ENCODE measurements at places on chromosomes 2 and 18.
A peak's percentile ranks its signal among the peaks of the same experiment; 100 is the strongest.

GRCh38 chr2:232287316-232287715 lies 91.2 kb upstream of the ALPP start:
- no peak for DNase-seq

- DNase-seq: no peak
These were observed 56.2 kb upstream of the SLC16A14 start for GRCh38 chr2:230124757-230125431.

- DNase-seq: no peak
These were observed 25.0 kb downstream of the ZAP70 start for GRCh38 chr2:97738179-97739019.

DNA sequence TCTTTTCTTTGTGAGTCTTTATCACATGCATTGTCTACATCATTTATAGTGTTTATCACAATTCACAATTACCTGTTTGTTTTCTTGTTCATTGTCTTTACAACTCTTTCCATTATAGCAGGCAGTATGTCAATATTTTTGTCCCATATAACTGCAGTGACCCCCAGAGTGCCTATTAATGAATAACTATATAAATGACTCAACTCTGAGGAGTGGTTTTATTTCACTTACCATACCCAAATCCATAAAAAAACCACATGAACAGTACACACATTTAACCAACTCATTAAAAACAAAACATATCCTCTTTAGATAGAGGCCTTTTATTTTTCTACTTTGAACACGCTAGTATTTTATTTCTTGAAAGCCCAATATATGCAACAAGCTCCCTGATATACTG lies 1419.1 kb upstream of the NXPH2 start:
- DNase-seq: no peak

GRCh38 chr18:57446322-57446721 lies 11.1 kb downstream of the ONECUT2 start:
- DNase-seq: no peak

DNA sequence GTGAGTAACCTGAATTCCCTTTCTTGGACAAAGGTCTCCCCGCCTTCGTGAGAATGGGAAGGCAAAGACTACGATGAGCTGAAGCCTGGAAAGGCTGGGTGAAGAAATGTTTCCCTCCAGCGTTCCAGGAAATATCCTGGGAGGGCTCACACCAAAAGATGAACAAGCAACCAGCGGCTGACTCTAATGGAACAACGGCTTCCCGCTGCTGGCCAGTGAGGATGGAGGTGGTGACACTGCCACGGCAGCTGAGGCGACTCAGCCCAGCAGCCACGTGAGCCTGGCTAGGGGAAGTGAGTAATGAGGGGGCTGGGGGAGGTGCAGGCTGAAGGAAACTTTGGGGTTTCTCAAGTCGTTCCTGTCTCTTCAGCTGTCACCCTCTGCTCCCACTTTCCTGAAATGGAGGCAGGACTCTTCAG lies 105.0 kb upstream of the SMAD7 start:
- peak; percentile 66 for DNase-seq

DNA sequence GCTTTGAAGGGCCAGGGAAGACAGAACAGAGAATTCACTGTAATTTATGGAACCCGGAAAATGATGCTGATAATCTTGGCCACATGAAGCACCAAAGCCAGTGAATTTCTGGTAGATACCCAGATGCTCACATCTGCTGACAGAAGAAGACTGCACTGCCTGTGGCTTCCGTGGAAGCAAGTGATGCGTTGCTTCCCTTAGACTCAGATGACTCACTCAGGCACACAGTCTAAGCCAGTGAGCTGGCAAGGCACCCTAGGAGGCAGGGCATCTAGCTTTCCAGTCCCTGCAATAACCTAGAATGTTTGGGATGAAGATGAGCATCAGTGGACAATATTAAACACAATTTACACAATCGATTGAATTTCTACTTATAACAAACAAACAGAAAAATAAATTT lies 284.7 kb downstream of the CMPK2 start:
- no peak for DNase-seq

- no peak for DNase-seq
These were observed 35.3 kb downstream of the MROH2A start for GRCh38 chr2:233813236-233814055.

DNA sequence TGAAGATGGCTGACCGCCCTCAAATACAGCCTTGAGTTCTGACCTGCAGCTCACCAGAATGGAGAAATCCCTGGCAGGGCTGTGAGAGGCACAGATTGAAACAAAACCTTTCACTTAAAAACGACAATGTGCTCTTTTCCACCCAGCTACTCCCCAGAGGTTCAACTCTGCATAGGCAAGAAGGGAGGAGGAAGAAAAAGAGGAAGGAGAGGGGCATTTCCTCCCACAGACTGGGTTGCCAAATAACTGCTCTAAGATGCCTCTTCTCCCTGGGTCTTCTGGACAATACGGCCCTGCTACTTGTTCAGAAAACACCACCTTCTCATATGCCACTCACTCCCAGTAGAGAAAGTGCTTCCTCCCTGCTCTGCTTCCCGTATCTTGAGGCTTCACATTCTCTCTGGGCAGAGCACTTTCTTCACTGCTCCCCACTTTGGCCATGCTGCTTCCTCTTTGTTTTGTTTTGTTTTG lies 136.4 kb upstream of the SLC1A4 start:
- no peak for DNase-seq

GRCh38 chr2:209331291-209331844 lies 92.5 kb upstream of the MAP2 start:
- DNase-seq: no peak

DNA sequence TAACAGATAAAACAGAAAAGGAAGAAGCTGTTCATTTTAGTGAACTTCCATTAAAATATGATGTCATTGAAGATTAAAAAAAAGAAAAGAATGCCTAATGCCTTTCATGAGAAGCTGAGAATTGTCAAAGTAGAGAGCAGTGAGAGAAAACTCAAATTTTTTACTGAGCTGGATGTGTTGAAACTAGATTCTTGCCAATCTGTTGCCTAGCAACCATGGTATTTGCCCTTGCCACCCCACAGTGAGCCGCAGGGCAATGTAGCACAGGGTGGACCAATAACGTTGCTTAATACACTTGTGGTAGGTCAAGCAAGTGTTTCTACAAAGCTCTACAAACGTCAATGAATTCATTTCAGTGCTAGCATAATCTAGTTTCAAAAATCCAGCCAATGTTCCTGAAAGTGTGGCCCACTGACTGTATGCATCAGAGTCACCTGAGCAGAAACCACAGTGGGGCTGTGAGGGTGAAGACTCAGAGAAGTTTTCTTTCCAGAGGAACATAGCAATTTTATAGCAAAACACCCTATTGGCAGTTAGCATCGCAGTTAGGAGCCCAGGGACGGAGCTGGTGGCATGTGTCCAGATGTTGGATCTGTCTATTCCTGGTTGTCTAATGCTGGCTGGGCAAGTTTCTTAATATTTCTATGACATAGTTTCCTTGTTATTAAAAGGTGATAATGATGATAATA lies 132.2 kb downstream of the DOCK10 start:
- DNase-seq: no peak

- no peak for DNase-seq
These were observed 360.5 kb downstream of the EPHA4 start for GRCh38 chr2:221211653-221212052.

GRCh38 chr2:48886919-48887318 lies 131.4 kb upstream of the LHCGR start:
- DNase-seq: no peak

DNA sequence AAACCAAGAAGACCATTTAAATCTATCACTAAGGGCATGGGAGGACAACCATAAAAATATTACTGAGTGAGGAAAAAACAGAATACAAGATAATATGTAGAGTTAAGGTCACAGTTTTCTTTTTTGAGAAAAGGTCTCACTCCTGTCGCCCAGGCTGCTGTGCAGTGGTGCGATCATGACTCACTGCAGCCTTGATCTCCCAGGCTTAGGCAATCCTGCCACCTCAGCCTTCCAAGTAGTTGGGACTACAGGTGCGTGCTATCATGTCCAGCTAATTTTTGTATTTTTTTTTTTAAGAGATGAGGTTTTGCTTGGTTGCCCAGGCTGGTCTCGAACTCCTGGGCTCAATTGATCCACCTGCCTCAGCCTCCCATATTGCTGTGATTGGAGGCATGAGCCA lies 24.0 kb downstream of the POLR1A start:
- DNase-seq: no peak

GRCh38 chr2:198662905-198663304 lies 794.8 kb downstream of the SATB2 start:
- no peak for DNase-seq

- no peak for DNase-seq
These were observed 41.0 kb upstream of the ACTR3 start for GRCh38 chr2:113848758-113849415.

GRCh38 chr2:145503511-145503910 lies 983.6 kb upstream of the ZEB2 start:
- DNase-seq: no peak

- DNase-seq: no peak
These were observed 61.8 kb downstream of the TBC1D8 start for GRCh38 chr2:101089419-101089818.

- no peak for DNase-seq
These were observed 95.9 kb upstream of the SIX2 start for GRCh38 chr2:45105050-45105582.

GRCh38 chr2:153059338-153060052 lies 341.1 kb downstream of the ARL6IP6 start:
- no peak for DNase-seq

DNA sequence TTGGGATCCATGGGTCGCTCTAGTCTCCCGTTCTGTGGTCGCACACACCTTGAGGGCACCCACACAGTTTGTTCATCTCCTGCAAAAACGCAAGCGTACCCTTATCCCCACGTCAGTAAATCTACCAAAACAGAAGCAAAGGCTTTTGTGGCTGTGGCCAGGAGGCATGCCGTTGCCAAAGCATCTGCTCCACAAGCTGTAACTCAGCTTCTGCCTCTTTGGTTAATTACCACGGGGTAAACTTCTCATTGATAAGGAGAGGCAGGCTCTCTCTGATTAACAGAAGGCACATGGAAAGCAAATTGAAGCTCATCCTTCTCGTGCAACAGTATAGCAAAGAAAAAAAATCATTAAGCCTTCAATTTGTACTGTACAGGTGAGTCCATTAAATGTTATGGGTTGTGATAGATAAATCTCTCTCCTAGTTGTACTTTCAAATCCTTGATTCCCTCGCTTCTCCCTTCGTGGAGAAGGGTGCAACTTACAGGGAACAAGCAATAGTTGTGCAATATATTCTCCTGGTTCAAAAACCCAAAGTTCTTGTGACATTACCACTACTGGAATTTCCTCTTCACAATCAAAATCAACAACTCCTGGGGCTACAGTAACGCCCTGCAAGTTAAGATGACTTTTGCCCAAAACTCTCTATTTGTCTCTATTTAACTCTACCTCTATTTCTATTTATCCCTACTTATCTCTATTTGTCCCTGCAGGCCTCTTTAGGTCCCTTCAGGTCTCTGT lies 10.3 kb downstream of the PECR start:
- DNase-seq: no peak
